ENCODE measurements at places on chromosomes 16 and 17. TPM values are rescaled to one million over a fixed set of nuclear protein-coding genes. Genes with fewer than 3 reads are reported as not detected.
A peak's percentile ranks its signal among the peaks of the same experiment; 100 is the strongest.

- DNase-seq = peak; percentile 5
Measured at GRCh38 chr16:55834049-55834448, 1.2 kb upstream of the CES1 start.

Gene CSH2
- total RNA-seq = 0.57 TPM

GRCh38 chr16:12300490-12300889 lies 324.0 kb downstream of the SNX29 start:
- DNase-seq = no peak

DNA sequence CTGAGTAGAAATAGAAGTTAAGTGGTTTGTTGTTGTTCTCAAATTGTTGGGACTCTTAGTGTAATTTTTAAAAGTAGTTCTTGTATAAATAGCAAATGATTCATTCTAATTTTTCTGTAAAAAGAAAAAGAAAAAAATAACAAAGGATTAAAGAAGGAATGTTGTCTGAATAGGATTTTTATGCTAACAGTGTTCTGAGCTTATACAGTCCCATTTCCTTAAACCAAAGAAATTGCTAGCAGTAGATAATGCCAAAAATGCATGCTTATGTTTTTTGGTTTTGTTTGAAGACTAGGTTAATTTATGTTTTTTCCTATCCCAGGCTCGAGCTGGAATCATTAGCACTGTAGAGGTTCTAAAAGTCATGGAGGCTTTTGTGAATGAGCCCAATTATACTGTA lies 44.7 kb upstream of the KPNB1 start:
- DNase-seq = no peak

- DNase-seq = no peak
Measured at GRCh38 chr17:81480140-81481072, 32.2 kb downstream of the ACTG1 start.

DNA sequence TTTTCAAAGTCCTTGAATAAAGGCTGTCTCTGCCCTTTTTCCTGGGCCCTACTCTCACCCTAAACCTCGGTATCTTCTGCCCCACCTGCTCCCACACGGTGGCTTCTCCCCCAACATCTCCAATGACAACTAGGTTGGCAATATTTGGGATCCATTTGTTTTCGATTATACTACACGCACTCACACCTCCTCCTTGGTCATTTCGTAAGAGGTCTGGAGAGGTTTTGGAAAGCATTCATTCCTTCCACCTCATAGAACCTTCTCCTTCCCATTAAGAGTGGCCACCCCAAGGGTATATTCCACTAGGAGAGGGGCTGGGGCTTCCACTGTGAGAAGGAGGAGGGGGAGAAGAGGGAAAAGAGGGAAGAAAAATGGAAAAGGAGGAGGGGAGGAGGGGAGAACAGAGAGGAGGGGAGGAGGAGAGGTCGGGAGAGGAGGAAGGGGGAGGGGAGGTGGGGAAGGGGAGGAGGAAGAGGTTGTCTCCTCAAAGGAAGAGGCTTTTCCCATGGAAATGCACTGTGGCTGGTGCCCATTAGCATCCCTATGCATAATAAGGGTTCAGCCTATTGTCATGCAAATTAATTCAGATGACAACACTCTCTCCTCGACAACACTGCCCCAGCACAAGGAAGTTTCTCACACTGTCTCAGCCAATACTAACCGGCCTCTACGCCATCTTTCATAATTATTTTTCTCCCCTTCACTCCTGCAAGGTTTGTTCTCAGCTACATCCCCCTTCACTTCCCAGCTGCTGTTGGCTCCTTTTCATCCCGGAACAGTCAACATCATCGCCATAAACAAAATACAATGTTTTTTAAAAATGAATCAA lies 30.0 kb downstream of the SOX9 start:
- DNase-seq = peak; percentile 92

Data from endodermal cell (in vitro differentiated cells).